ENCODE measurements at places on chromosomes 5 and 9.
A peak's percentile ranks its signal among the peaks of the same experiment; 100 is the strongest.

- no peak for DNase-seq
Observed at GRCh38 chr5:113183694-113184093, 207.1 kb downstream of the DCP2 start.

GRCh38 chr9:16278326-16278999, 592.0 kb downstream of the BNC2 start:
- no peak for DNase-seq

- no peak for DNase-seq
Observed at GRCh38 chr5:80738466-80738865, 83.7 kb upstream of the DHFR start.

DNA sequence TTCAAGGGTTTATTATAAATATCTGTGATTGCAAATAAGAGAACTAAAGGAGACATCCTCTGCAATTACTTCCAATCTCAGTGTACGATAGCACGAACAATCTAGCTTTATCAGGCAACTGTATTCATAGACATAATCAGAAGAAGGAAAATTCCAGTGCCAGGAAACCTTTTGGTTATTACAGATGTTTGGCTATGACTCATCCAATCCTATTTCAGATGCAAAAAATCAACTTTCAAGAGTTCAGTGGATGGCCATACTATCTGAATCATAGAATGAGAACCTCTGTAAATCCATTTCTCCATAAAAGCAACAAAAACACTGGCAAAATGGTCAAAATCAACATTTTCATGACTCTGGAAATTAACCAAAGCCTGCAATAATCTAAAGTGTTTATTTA, 37.9 kb downstream of the GAS1 start:
- DNase-seq = no peak

- no peak for DNase-seq
Observed at GRCh38 chr9:111016426-111017045, 21.7 kb downstream of the LPAR1 start.

DNA sequence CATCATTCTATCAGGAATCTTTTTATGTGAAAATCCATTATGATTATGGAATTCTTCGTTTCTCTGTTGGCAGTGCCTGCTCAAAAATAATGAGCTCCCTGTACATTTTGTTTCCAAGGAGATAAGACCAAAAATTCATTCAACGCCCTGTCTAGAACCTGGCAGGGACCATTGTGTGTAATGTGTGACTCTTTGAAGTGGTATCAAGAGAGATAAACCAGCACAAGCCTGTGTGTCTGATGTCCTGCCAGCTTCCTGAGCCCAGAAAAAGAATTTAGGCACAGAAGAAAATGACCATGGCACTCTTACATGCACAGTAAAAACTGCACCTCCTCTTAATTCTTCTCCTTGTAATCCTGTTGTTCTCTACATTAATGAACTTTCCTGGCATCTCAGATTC, 177.4 kb downstream of the SAXO1 start:
- DNase-seq = no peak

DNA sequence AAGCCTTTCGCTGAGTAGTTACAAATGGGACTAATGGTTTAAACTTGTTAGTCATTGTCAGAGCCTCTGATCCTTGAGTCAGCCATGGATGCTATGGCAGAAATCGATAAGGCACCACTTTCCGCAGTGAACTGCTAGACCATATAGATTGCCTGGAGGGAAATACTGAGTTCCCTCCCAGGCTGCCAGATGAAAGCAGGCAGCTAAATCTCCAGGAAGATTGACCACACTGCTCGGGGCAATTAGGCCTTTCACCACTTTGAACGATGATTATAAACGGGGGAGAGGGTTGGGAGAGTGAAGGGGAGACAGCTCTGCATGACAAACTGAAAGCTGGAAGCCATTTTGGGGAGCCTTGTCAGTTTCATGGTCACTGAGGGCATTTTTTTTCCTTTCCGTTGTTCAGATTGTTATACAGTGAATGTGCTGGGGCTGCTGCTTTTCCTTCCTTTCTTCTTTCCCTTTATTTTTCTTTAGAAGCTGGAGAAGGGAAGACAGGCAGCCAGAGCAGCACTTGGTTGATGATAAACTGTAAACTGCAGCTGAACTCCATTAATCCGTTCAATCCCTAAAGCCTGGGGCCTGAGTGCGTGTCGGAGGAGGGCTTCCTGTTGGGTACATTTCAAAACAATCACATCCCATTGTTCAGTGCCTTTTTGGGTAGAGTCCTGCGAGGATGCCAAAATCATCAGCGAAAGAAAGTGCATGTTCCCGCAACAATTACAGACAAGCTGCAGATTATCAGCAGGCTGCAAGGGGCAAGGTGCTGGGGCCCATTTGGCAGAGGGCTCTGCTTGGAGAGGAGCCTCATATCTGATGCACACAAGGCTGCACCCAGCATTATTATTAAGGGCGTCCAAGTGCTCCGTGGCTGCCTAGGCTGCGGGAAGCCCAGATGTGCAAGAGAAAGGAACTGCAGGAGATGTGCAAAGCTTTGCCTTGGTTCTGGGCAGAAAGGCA, 308.4 kb downstream of the PSAT1 start:
- no peak for DNase-seq

DNA sequence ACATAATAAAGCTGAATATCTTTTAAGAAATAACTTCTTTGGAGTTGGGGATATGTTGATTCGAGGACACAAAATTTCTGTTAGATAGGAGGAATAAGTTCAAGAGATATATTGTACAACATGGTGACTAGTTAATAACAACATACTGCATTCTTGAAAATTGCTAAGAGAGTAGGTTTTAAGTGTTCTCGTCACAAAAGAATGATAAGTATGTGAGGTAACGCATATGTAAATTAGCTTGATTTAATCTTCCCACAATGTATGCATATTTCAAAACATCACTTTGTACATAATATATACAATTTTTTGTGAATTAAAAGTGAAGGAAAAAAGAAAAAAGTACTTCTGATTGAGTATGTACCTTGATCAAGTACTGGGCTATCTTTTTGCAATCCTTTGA, 428.0 kb upstream of the TRPC7 start:
- DNase-seq = no peak

DNA sequence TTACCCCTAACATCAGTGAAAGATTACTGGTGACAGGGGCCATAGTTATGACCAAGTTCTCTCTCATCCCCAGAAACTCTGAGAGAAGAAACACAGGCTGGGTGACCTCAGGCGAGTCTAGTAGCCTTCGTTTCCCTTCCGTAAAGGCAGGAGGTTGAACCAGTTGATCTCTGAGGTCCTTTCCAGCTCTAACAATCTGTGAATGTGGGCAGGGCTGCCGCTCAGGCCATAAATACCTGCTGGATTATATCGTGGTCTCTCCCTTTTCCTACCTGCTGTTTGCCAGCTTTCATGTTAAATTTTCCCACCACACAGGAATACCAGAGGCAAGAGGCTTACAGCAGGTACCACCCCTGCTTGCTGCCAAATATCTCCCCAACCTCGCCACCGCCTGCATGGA, 357.5 kb downstream of the SH3GL2 start:
- no peak for DNase-seq

DNA sequence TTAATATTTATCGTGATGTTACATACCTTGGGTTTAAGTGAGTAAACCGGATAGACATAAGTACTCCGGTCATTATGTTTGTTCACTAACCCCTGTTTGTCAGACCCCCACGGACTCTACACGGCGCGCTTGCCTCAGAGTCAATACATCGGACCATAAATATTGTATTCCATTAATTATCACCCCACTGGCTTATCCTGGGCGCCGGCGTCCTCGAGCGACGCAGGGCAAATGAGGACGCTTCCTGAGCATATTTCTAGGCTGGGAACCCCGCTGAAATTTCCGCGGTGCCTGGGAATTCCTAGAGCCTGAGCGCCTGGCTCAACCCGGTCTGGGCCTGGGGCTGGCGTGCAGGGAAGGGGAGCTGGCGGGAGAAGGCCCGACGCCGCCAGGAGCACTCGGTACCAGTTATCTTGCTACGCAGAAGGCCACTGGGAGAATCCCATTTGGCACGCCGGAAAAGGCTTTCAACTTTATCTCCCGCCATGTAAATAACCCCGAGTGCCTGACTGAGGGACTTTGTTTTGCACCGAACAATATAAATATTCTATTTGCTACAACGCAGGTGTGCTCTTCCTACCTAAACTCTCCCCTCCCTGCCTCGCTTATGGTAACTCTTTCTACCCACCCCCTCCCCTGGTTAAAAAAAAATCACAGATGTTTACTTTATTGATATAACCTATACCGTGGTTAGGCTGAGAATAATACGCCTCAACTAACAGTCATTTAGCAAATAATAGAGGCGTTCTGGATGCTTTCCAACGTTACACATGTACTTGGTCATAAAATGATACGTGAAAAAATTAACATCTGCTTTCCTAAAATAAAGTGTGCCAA, 19.4 kb downstream of the NR2F1 start:
- DNase-seq = no peak

- no peak for DNase-seq
Observed at GRCh38 chr9:121743441-121744001, 92.1 kb downstream of the DAB2IP start.

GRCh38 chr5:10324518-10325370, 17.0 kb upstream of the CMBL start:
- DNase-seq = no peak

DNA sequence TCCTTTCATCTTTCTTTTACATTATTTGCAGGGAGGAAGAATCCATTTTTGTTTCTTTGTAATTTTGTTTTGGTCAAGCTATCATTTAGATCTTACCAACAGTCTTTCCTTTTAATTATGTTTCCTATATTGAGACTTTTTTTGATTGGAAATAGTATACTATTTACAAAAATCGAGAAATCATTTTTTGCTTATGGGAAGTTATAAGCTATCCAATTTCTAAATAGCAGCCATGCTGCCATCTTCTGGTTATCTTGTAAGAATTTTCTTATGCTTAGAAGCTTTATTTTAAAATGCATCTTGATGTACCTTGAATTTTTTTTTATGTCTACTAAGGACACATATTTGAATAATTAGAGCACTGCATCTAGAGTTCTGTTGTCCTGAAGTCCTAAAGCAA, 821.2 kb downstream of the PTPRD start:
- DNase-seq = no peak

DNA sequence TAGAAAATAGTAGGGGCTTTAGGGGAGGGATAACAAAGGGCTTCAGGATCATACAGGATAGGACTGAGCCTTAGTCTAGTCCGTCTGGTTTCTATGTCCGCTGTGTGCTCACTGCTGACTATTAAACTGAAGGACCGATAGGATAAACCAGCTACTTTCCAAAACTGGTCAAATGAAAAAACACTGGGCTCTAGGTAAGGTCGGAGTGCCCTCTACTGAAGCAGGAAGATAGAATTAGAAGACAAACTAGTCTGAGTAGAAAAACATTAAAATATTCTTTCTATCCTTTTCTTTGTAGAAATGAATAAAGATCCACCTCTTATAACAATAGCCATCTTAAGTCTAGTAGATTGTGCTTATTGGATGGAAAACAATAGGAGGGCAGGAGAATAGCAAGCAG, 133.6 kb downstream of the CEMIP2 start:
- DNase-seq = no peak

GRCh38 chr5:137075163-137075970, 423.8 kb downstream of the SPOCK1 start:
- DNase-seq = no peak

DNA sequence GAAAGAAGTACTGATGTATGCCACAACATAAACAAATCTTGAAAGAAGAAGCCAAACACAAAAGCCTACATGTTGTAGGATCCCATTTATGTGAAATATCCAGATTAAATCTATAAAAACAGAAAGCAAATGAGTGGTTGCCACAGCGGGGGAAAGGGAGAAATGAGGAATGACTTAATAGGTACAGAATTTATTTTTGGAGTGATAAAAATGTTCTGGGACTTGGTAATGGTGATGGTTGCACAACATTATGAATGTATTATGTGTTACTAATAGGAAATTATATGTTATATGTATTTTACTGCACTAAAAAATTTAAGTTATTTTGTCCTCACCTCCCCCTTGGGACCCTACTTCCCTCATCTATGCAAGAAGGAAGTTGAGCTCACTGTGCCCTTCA, 16.4 kb upstream of the TTC1 start:
- DNase-seq = no peak

- no peak for DNase-seq
Observed at GRCh38 chr5:73812962-73813588, 187.1 kb downstream of the ARHGEF28 start.

GRCh38 chr5:7493622-7494021, 97.7 kb downstream of the ADCY2 start:
- no peak for DNase-seq

- DNase-seq = no peak
Observed at GRCh38 chr5:124825250-124825982, 79.0 kb upstream of the ZNF608 start.

GRCh38 chr5:55625913-55626312, 86.2 kb downstream of the SLC38A9 start:
- DNase-seq = no peak

- DNase-seq = peak; percentile 81
Observed at GRCh38 chr5:138654281-138654867, 79.2 kb upstream of the HSPA9 start.

DNA sequence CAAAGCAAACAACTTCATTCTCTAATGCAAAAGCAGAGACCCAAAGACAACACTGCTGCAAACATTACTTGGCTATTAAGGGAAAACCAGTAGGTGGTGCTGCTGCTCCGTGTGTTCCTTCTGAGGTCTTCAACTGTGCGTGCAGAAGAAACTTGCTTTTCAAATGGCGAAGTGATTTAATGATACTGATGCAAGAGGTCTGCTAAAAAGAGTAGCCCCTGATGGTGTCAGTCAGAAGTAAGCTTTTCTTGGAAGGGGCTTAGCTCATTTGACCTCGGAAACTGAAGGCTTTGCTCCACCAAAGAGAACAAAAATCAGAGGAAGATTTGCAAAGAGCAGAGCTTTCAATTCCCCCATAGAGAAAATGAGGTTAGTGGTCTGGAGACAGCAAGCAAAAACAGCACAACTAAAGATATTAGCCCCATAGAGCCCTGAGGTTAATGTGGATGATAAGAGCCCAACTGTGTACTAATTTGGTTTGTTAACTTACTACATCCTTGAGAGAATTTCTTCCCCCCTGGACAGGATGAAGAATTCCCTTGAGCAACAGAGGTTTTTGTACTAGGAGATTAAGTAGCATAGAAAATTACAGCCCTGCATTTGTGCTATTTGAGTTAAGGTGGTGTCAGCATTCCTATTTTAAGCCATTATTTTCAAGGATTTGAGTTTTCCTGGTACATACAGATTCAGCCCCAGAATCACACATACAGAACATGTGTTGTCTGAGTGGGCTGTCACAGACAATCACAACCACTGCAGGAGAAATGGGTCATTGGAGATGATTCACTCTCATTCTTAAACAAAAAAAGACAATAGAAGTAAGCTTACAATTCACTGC, 153.2 kb upstream of the C9orf72 start:
- DNase-seq = peak; percentile 33

- DNase-seq = no peak
Observed at GRCh38 chr5:126044111-126044668, 379.0 kb upstream of the GRAMD2B start.

DNA sequence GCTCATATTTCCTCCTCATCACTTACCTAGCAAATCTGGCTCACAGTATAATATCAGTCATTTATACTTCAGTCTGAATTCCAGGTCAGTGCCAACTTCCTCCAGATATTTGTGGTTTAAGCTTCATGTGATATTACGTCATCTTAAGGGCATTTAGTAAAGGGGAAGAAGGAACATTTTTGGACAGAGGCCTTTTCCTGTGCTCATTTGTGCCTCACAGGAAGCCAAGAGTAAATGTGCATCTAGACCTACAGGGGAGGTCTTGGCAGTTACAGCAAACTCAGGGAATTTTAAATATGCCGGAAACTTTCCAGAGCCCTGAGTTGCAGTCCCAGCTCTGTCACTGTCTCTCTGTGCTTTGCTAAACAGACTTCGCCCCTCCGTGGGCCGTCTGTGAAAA, 12.3 kb upstream of the KCNIP1 start:
- no peak for DNase-seq
